ENCODE measurements at places on chromosomes 2 and 18. TPM values are rescaled to one million over a fixed set of nuclear protein-coding genes. Genes with fewer than 3 reads are reported as not detected.

MDH1B gene
- 1.9 TPM for total RNA-seq

KYNU gene
- total RNA-seq: 0.72 TPM

EHD3 gene
- total RNA-seq: 20.9 TPM

DLGAP1 gene
- total RNA-seq: 2.3 TPM

CYRIA gene
- 4.9 TPM for total RNA-seq

PAX8 gene
- total RNA-seq: 0.48 TPM

RGPD3 gene
- 0.10 TPM for total RNA-seq

SERPINB3 gene
- not detected for total RNA-seq

FRZB gene
- 0.67 TPM for total RNA-seq

RPIA gene
- total RNA-seq: 11.4 TPM

ANKRD30BL gene
- not detected for total RNA-seq

CD8B gene
- total RNA-seq: not detected

CNOT11 gene
- 36.7 TPM for total RNA-seq

NEU2 gene
- not detected for total RNA-seq

SKA1 gene
- total RNA-seq: 2.6 TPM

GRCh38 chr18:76374330-76375281, 120.4 kb downstream of the ZNF516 start:
- DNase-seq: no peak

DNA sequence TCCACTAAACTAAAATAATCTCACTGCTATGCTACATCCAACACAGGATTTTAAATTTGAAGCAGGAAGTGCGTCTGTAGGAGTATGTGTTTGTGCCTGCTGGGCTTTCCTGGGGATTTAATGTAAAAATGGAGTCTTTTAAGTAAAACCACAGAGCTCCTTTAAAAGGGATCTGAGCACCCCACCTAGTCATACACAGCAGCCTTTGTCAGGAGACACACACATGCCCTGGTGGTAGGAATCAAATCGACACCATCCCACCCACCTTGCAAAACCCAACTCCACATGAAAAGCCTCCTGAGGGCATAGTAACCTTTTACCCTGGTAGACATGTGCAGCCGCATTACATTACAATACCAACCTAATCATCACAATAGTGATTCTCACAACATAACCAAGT, 29.1 kb downstream of the UXS1 start:
- no peak for DNase-seq

GRCh38 chr18:36850527-36851201, 21.7 kb downstream of the KIAA1328 start:
- peak; percentile 95 for DNase-seq

GRCh38 chr18:34976899-34977837, 64.0 kb upstream of the MAPRE2 start:
- DNase-seq: no peak

- peak; percentile 74 for DNase-seq
These were observed 45.3 kb upstream of the ROCK2 start for GRCh38 chr2:11389551-11390398.

DNA sequence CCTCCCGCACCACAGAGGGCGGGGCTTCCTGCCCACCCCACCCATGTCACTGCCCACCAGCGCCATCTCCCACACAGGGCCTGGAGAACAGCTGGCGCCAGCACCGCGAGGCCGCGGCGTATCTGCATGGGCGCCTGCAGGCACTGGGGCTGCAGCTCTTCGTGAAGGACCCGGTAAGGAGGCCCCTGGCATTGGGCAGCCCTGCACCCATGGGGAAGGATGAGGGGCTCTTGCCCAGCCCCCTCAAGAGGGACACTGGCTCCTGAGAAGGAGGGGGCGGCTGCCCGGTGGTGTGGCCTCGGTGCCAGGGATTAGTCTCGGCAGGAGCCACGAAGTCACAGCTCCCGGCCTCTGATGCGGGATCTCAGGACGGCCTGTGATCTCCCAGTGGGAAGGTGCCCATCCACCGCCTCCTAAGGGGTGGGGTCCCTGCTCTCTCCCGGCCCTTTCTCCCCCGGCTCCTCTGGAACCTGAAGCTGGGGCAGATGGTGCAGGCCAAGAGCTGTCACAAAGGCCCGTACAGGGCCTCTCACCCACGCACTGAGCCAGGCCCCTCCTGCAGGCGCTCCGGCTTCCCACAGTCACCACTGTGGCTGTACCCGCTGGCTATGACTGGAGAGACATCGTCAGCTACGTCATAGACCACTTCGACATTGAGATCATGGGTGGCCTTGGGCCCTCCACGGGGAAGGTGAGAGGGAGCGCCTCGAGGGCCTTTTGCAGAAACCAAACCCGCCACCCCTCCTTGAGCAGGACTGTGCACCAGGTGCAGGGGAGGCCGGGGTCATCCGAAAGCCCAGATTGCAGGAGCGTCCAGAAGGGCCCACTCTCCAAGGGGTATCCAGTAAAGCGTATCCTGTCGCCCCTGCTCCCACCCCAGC, 9.1 kb downstream of the AGXT start:
- no peak for DNase-seq

GRCh38 chr2:28287256-28287915, 105.3 kb upstream of the FOSL2 start:
- DNase-seq: no peak

GRCh38 chr2:111665551-111666116, 218.4 kb downstream of the ANAPC1 start:
- DNase-seq: no peak

GRCh38 chr2:170578606-170579005, 136.5 kb upstream of the SP5 start:
- DNase-seq: no peak

DNA sequence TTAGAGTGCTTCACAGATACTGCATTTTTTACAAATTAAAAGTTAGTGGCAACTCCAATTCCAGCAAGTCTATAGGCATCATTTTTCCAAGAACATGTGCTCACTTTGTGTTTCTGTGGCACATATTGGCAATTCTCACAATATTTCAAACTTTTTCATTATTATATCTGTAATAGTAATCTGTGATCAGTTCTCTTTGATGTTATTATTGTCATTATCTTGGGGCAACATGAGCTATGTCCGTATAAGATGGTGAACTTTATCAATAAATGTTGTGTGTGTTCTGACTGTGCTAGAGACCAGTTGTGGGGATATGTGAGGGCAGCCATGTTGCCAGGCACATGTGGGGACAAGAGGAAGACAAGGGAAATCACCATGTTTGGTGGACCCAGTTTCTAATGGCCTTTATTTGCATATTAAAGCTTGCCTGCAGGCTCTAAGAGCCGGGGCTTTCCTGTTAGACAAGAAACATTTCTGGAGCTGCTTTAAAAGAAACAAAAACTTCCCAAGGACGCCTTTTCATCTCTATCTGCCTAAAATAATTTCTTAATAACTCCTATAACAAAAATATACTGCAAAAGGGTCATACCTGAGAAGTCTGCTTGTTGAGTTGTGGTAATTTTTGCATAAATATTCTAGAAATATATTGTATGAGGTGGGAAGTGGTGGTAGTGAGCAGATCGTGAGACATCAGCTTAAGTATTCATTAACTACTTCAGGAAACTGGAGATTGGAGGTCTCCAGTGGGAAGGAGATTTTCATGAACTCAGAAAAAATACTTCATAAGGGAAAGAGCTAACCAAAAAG, 37.2 kb downstream of the KYNU start:
- DNase-seq: no peak

GRCh38 chr2:55936351-55936750, 12.8 kb upstream of the EFEMP1 start:
- DNase-seq: peak; percentile 38

- DNase-seq: peak; percentile 88
These were observed 79.3 kb downstream of the NRXN1 start for GRCh38 chr2:50952596-50952995.

GRCh38 chr18:23585007-23585871, 1.1 kb downstream of the NPC1 start:
- DNase-seq: peak; percentile 14

DNA sequence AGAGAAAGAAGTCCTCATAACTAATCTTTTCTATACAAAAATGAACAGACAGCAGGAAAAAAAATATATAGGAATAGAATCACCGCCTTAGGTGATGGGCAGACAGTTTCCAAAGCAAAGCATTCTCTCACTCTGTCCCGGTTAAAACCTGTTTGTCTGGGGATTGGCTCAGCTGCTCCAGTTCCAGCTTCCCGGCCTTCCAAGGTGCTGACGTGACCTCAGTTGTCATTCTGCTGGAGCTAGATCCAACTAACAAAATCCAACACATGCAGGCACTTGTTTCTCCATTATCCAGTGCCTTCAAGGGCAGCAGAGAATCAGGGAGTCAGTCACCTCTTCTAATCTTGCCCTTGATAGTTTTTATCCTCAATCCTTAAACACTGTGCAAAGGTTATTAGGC, 52.8 kb downstream of the IKZF2 start:
- no peak for DNase-seq

- DNase-seq: no peak
These were observed 129.7 kb downstream of the LAMA3 start for GRCh38 chr18:23819001-23819400.

- no peak for DNase-seq
These were observed 365.0 kb downstream of the HRH4 start for GRCh38 chr18:24825397-24825796.

GRCh38 chr2:15968280-15969178, 28.2 kb downstream of the MYCN start:
- no peak for DNase-seq

GRCh38 chr2:28336264-28336980, 56.2 kb upstream of the FOSL2 start:
- DNase-seq: no peak

DNA sequence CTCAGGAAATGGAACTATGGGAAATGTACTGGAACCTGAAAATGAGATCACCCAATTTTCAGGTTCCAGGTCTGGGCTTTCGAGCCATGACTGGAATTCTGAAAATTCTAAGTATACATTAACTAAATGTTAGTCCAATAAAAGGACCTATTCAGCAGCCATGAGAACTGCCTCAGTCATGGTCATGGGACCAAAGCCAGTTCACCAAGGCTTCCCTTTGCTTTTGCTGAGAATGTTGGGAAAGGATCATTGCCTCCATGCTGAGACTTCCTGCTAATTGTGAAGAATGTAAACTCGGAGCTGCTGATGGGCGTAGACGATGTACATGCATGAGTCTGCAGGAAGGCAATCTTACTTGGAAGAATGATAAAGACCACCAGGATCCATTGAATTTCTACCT, 624.4 kb upstream of the SOX11 start:
- no peak for DNase-seq

- DNase-seq: no peak
These were observed 63.1 kb downstream of the MBP start for GRCh38 chr18:77069482-77069881.

DNA sequence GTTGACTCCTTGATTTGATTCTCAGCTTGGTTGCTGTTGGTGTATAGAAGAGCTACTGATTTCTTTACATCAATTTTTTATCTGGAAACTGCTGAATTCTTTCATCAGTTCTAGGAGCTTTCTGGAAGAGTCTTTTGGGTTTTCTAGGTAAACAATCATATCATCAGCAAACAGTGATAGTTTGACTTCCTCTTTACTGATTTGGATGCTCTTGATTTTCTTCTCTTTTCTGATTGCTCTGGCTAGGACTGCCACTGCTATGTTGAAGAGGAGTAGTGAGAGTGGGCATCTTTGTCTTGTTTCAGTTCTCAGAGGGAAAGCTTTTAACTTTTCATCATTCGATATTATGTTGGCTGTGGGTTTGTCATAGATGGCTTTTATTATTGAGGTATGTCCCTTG, 140.5 kb downstream of the ZNF236 start:
- DNase-seq: no peak

GRCh38 chr2:85888020-85888683, 638 bp downstream of the ST3GAL5 start:
- no peak for DNase-seq

GRCh38 chr2:142041996-142042395, 88.8 kb downstream of the LRP1B start:
- peak; percentile 82 for DNase-seq

DNA sequence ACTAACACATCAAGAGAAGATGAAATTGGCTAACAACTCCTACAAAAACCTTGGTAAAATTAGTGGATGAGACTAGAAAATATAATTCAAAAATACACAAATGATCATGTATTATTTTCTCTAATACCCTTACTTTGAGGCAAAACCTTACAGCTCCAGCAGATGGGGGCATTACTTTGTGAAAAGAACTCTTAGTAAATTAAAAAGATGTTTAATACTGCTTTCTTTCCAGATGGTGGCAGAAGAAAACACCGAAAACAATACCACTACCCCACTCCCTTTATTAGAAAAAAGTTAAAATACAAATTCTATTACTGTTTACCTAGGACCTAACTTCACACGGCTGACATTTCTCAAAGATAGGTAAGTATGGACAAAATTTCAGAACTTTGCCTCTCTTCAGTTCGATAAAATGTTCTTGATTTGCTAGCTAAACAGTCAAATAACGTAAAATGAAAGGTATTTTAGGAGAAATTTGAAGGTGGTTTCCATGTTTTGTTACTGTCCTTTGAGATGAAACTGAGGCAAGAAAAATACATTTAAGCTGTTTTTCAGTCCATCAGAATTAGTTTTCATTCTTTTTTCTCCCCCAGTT, 30.6 kb downstream of the ORC4 start:
- peak; percentile 33 for DNase-seq

DNA sequence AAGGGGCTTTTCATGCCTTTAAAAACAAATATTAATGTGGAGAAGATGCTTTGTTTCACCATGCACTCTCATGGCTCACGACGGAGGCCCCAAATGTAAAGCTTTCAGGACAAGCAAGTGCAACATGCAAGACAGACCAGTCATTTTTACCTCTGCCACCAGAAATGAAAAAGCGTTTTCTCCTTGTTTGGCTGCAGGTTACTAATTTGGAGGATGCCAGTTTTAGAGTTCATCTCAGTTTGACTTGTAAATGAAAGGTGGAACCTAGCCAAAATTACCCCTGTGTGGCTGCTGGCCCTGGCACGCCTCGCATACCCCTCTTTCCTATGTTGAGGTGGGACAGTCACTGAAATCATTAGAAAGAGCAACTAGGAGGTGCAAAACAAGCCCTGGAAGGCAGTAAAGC, 138.6 kb downstream of the BCL2 start:
- DNase-seq: no peak

- peak; percentile 86 for DNase-seq
These were observed 920 bp downstream of the GULP1 start for GRCh38 chr2:188292348-188293239.

DNA sequence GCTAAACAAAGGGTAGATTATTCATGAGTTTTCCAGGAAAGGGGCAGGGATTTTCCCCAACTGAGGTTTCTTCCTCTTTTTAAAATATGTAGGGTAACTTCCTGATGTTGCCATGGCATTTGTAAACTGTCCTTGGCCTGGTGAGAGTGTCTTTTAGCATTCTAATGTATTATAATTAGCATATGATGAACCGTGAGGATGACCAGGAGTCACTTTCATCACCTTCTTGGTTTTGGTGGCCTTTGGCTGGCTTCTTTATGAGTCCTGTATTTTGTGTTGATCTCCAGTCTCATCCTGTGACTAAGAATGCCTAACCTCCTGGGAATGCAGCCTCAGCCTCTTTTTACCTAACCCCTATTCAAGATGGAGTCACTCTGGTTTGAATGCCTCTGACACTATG, 391.0 kb upstream of the LINC00305 start:
- DNase-seq: peak; percentile 0

Measured in astrocyte (in vitro differentiated cells and primary cell).